ENCODE measurements at places on chromosomes 11 and 22. TPM values are rescaled to one million over a fixed set of nuclear protein-coding genes. Genes with fewer than 3 reads are reported as not detected.

SDHD gene
- 183 TPM for total RNA-seq

SERHL2 gene
- total RNA-seq: 3.6 TPM

DSCAML1 gene
- under 0.01 TPM for total RNA-seq

FGF3 gene
- not detected for total RNA-seq

PICALM gene
- 444 TPM for total RNA-seq

DGCR6 gene
- total RNA-seq: 0.19 TPM

LMO2 gene
- total RNA-seq: 8.2 TPM

C22orf31 gene
- total RNA-seq: not detected

EHBP1L1 gene
- 106 TPM for total RNA-seq

CD248 gene
- 40.3 TPM for total RNA-seq

ANO3 gene
- 0.38 TPM for total RNA-seq

DTX4 gene
- total RNA-seq: 0.85 TPM

BIRC3 gene
- 1.3 TPM for total RNA-seq

ABTB2 gene
- 2.8 TPM for total RNA-seq

RASL10A gene
- not detected for total RNA-seq

CABP4 gene
- 0.28 TPM for total RNA-seq

CD44 gene
- 260 TPM for total RNA-seq

LARGE1 gene
- 7.1 TPM for total RNA-seq

SYCE3 gene
- total RNA-seq: not detected

GGT1 gene
- total RNA-seq: 3.1 TPM

PNPLA3 gene
- 6.2 TPM for total RNA-seq

GPR83 gene
- not detected for total RNA-seq

C11orf71 gene
- total RNA-seq: 3.8 TPM

CARD10 gene
- 3.6 TPM for total RNA-seq

PRR5L gene
- total RNA-seq: 11.1 TPM

SCGB1C1 gene
- total RNA-seq: not detected

OSBPL5 gene
- total RNA-seq: 29.7 TPM

TBCEL gene
- 29.0 TPM for total RNA-seq

TRIM49D1 gene
- not detected for total RNA-seq

FAM180B gene
- not detected for total RNA-seq

AQP11 gene
- 1.2 TPM for total RNA-seq

PPP1R14B gene
- total RNA-seq: 191 TPM

MMP11 gene
- total RNA-seq: 3.5 TPM

TMPRSS4 gene
- not detected for total RNA-seq

IGHMBP2 gene
- 11.3 TPM for total RNA-seq

C11orf21 gene
- total RNA-seq: not detected

PMM1 gene
- 17.2 TPM for total RNA-seq

ACCS gene
- total RNA-seq: 7.9 TPM
